Esophagus mucosa (tissue), 1 donor: ENCODE measurements at places on chromosomes 4 and X. TPM values are rescaled to one million over a fixed set of nuclear protein-coding genes. Genes with fewer than 3 reads are reported as not detected.

GRCh38 chrX:108235986-108236385, 144.4 kb downstream of the ATG4A start:
- ATAC-seq: no peak

DNA sequence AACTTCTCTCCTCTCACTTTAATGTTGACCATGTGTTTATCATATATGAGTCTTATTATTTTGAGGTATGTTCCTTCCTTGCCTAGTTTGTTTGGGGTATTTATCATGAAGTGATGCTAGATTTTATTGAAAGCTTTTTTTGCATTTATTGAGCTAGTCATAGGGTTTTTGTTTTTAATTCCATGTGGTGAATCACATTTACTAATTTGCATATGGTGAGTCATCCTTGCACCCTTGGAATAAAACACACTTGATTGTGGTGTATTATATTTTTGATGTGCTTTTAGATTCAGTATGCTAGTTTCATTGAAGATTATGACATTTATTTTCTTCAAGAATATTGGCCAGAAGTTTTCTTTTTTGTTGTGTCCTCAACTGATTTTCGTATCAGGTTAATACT, 464.6 kb downstream of the PCDH18 start:
- ATAC-seq: no peak

DNA sequence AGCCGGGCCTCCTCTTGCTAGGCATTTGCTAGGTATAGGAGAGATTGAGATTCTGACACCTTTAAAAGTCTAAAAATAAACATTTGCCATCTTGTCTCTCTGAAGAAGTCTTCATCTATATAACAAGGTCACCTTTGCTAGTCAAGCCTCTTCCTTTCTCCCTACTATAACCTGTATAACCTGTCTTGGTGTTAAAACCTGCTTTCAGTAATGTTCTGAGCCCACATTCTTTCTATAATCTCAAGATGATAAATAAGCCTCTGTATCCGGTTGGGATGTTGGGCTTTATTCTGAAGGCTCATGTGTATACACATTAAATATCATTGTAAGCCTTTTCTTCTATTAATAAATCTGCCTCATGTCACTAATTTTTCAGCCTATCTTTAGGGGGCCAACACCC, 10.2 kb downstream of the ASIC5 start:
- peak; percentile 87 for ATAC-seq

GRCh38 chr4:154985673-154986072, 204.6 kb downstream of the RBM46 start:
- ATAC-seq: no peak

Gene SYTL5
- 3.9 TPM for total RNA-seq

DNA sequence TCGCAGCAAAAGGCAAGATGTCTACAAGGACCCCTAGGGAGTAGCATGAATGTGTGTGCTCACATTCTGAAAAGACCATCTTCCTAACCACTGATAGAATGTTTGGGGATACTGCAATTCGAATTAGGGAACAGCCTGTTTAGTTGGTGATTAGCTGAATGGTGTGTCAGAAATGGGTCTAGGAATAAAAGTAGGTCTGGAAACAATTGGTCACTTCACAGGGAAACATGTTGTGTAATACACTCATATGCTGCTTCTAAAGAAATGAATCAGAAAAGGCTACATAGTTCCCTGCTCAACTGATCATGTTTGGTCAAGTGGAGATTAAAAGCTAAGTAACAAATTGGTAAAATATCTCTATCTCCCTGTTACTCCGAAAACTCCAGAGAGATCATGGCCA, 2362.4 kb upstream of the TENM3 start:
- ATAC-seq: no peak

- ATAC-seq: no peak
These were observed 8.3 kb downstream of the GPR50 start for GRCh38 chrX:151184705-151185104.

Gene SCD5
- 1.9 TPM for total RNA-seq

Gene GLOD5
- 0.52 TPM for total RNA-seq

Gene BGN
- total RNA-seq: 29.3 TPM

Gene PDGFC
- 4.4 TPM for total RNA-seq

Gene PLA2G12A
- 34.8 TPM for total RNA-seq

- no peak for ATAC-seq
These were observed 583.9 kb downstream of the BCOR start for GRCh38 chrX:39513836-39514235.

DNA sequence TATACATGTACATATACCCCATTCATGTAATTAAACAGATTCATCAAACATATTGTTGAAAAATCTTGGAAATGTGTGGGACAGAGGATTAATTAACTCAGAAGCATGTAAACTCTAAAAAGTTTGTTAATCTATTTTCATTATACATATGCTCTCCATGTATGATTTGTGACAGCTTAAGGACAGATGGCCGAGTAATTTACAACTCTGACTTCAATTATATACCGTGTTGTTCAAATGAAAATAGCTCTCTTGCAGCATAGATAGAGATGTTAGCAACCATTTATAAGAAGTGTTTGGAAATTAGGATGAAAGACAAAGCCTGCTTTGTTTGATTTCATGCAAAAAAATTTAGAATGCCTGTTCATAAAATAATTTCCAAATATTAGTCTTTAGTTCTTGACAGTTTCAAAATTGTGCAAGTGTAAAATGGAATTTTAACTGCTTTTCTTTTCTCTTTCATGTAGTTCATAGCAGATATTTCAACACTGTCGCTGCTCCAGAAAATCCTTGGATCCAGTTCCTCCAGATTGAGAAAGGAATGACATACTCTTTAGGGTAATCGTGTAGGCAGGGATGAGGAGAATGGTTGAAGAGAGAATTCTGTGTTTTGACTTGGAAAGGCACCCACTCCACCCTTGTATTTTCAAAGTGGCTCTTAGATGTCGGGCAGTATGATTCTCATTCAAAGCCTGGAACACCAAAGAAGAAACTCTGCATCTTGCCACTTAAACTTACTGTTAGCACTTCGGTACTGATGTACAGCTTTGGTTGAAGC, 23.1 kb downstream of the AFF2 start:
- ATAC-seq: no peak

DNA sequence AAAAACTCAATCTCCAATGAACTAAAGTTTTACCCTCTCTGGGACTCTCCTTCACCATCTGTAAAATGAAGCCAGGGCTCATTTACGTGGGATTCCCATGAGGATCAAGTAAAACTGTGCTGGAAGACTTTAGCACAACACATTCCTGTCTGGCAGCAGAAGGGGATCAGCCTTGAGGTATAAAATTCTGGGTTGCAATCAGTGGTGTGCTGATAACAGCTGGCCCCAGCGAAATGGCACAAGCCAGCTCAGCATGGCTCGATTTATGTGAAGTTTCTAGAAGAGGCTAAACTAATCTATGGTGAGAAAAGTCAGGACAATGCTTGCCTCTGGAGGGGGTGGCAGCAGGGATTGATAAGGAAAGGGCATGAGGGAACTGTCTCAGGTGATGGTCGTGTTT, 28.4 kb downstream of the ZNF630 start:
- no peak for ATAC-seq

DNA sequence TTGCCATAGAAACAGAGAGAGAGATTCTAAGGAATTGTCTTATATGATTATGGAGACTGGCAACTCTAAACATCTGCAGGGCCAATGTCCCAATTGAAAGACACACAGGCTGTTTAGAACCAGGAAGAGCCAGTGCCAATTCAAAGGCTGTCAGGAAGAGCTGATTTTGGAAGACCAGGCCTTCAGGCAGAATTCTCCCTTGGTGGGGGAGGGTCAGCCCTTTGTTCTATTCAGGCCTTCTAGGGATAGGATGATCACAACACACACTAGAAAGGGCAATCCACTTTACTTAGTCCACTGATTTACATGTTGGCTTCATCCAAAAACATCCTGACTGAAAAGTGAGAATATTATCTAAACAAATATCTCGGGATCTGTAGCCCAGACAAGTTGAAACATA, 15.2 kb downstream of the C4orf46 start:
- ATAC-seq: no peak

DNA sequence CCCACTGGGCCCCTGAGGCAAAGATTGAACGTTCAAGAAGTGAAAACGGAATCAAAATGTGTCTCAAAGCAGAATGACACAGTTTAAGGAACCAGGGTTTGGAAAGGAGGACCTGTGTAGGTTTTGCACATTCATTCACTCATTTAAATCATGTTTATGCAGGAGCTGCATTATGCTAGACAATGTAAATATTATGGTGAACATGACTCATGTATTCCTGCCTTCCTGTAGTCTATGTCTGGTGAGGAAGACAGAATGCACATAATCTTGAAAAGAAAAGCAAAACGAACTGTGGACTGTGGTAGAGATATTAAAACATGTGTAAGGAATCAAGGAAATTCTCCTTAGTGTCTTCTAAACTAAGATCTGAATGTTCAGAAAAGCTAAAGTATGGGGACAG, 311.8 kb upstream of the SMIM31 start:
- ATAC-seq: peak; percentile 87

GRCh38 chr4:111064342-111064993, 441.6 kb upstream of the PITX2 start:
- ATAC-seq: no peak

- ATAC-seq: no peak
These were observed 59.4 kb upstream of the GRPR start for GRCh38 chrX:16063921-16064320.

GRCh38 chr4:48470570-48470969, 12.6 kb upstream of the SLC10A4 start:
- no peak for ATAC-seq

Gene SHROOM3
- 20.7 TPM for total RNA-seq

GRCh38 chr4:47698837-47699236, 139.0 kb downstream of the CORIN start:
- ATAC-seq: no peak

DNA sequence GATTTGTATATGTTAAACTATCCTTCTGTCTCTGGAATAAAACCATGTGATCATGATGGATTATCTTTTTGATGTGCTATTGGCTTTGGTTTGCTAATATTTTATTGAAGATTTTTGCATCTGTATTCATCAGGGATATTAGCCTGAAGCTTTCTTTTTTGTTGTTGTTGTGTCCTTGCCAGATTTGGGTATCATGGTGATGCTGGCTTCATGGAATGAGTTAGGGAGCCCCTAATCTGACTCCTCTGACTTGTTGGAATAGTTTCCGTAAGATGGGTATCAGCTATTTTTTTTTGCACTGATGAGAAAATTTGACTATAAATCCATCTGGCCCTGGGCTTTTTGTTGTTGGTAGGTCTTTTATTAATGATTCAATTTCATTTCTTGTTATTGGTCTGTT, 45.7 kb downstream of the ATP10D start:
- ATAC-seq: no peak
